ENCODE measurements at places on chromosomes 11 and 22.

DNA sequence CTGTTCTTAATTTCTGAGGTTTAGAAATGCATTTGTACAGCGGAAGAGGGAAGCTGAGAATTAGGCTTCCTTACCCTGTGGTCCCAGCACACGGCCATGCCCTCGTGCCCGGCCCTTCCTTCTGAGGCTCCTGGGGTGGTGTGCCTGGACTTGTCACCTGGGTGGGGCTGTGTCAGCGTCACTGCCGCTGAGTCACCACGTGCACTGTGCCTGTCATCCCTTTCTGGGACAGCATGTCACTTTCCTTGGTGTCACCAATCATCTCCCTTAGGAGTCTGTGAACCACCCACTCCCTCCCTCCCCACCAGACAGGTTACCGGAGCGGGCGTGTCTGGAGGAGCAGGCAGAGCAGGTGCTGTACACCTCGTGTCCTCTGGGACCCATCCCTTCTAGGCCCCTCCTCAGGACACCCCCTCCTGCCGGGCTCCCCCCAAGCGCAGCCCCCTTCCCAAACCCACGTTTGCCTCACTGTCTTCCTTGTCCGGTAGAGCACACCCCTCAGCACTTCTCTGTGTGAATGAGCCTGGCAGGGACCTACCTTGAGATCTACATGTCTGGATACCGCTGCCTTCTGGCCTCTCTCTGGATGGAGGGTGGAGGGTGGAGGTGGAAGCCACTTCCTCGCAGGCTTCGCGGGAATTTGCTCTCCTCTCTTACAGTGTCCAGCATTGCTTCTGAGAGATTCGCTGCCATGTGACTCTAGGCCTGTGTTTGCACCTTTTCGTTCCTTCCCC is 367.6 kb downstream of the TBC1D22A start:
- DNase-seq: no peak

- DNase-seq: no peak
Measured at GRCh38 chr11:4203603-4204360, 109.2 kb downstream of the RRM1 start.

DNA sequence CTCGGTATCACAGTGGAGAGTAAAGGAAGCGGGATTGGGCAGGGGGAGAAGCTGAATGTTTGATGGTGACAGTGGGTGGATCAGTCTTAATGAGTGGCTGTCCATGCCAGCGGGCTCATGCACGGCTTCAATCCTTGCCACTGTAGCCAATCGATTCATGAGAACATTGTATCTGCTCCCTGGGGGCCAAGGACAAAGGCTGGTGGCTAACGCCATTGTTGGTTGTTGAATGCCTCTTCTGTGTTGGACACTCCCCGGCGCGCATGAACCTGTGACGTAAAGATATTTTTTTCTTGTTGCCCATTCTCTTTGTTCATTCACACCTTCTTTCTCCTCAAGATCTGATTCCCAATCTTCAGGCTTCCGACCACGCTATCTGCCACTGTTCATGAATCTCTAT is 20.9 kb upstream of the ATXN10 start:
- no peak for DNase-seq

DNA sequence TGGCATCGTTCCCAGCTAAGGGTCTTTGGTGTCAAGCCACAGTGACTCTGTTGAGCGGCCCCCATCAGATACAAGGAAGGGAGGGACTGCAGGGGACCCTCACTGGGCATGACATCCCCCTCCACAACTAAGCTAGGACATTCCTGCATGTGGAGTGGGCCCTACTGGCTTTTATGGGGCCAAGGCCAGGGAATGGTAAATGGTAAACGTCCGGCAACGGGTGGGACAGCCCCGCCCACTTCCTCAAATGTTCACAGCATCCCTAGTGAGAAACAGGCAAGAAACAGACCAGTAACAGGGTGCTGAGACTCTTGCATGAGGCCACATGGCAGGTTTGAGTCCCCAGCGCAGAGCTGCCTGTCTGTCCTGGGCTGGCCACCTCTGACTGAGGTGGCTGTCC is 4.4 kb downstream of the TMPRSS6 start:
- no peak for DNase-seq

- no peak for DNase-seq
Measured at GRCh38 chr22:41620589-41621098, at the start of gene DESI1. TSS of gene DESI1 (minus strand) at chr22:41621043. CDS start at chr22:41620839, 204 bp downstream.

DNA sequence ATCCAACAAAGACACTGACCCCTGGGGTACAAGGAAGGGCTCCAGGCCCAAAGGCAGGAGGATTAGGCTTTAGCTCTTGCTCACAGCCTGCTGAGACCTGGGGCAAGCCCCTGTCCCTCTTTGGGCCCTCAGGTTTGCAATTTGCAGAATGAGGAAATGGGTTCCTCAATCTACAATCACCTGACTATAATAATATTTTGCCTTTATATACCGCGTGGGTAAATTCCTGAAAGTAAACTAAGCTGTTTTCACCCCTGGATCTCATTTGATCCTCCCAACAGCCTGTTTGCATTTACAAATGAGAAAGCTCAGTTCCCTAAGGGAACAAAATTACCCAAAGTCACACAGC is 797 bp downstream of the STARD10 start:
- DNase-seq: no peak

DNA sequence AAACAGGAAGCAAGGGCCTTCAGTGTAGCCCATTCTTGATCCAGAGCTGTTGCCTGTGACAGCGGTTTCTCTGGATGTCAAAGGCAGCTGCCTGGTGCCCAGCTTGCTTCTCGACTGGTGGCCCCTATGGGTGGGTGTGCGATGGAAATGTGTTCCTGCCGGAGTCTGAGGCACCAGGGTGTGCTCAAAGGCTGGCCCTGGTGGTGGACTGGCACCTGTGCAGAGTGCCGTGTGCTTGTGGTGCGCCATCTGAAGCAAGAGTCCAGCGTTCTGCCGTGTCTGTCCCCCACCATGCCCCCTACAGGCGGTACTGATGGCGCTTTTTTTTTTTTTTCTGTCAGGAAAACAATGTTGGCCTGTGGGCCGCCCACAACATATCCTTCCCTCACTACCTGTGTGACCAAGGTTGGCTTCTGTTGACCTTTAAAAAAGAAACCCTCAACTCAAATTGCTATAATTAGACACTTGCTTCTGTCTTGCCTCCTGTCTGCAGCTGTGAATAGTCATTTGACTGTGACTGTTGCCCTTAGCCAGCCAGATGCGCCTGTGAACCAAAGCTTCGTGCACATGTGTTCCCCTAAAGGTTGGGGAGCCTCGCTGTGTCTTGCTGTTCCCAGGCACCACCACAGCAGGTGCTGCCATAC is 4.7 kb upstream of the RANBP1 start:
- DNase-seq: no peak
